Fibroblast of skin of back (primary cell): ENCODE measurements at places on chromosomes 2 and 18.

DNA sequence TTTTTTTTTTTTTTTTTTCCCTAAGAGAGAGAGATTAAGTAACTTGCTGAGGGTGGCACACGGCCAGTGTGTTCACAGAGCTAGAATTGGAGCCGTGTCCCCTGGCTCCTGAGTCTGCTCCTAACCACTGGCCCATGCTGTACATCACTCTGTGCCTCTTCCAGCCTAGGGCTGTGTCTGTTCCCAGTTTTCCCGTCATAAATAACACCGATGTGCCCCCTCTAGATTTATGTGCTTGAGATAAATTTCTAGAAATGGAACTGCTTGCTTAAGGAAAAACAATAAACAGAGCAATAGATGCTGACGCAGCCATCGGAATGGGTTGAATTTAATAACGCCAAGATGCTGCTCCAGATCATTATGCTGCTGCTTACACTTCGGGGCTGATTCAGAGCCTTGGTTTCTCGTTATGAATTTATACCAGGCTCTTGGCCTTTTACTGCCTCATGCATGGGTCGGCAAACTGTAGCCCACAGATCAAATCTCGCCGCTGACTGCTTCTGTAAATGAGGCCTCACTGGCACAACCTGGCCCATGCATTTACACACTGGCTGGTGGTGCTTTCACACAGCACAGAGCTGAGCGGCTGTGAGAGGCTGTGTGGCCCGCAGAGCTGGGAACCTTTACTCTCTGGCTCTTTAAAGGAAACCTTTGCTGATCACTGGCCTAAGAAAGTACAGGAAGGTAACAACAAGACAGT, 58.1 kb downstream of the NDUFA10 start:
- no peak for DNase-seq

- DNase-seq = peak; percentile 25
Observed at GRCh38 chr2:181072486-181073235, 92.3 kb downstream of the UBE2E3 start.

DNA sequence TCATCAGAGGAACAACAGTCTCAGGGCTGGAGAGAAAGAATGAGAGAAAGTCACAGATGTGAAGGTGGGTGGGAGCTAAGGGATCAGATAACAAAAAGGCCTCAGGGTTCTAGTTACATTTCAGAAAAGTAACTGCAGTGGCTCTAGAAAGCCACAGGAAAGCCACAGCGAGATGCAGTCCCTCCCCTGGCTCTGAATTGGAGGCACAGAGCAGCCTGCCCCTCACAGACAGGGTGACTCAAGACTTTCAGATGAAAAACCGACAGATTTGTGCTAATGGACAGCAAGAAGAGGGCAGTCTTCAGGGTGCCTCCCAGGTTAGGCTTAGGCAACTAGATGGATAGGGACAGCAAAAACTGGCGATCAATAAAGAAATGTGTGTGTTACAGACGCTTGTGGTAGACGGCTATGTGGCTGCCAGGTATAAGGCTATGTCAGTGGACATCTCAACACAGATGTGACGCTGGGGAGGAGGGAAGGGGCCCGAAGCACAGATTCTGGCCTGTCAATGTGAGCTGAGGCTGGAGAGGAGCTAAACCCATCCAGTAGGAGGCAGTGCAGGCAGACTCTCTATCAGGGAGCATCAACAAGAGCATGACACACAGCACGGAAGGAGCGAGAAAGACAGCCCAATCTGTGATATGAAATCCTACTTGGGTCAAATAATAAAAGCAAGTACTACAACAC, 26.2 kb downstream of the UNC50 start:
- peak; percentile 1 for DNase-seq

GRCh38 chr2:199405241-199405640, 52.5 kb downstream of the SATB2 start:
- DNase-seq = peak; percentile 13

GRCh38 chr18:57008001-57008686, 138.7 kb upstream of the BOD1L2 start:
- no peak for DNase-seq

DNA sequence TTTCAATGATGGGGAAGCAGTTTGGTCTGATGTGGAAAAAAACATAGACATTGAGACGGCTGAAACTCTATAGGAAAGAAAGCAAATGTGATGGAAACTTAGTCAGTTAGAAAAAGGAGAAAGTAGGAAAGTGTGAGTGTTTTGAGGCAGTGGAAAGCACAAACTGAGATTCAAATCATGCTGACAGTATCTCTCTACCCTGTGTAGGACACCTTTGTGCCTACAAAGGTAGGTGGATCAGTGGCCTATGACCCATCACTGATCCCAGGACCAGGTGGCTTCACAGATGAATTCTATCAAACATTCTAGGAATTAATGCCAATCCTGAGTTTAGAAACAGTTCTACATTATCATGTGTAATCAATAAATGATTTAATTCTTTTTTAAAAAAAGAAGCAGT, 57.1 kb downstream of the CD226 start:
- no peak for DNase-seq

GRCh38 chr2:40556739-40557138, 104.8 kb upstream of the SLC8A1 start:
- no peak for DNase-seq

DNA sequence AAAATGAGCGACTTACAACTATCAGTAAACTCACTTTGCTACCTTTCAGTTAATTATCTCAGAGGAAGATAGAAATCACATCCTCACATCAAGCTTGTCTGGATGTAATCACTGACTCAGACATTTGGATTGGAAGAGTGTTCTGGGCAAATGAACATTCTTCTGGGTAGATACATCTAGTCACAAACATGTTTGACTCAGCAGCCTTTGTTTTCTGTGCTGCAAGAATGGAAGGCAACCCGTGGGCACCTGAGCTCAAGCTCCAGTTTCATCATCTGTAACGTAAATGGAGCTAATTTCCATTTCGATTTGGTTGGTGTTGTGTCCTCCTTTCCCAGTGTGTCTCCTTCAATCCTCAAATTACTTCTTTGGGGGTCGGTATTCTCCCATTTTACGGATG, 58.5 kb downstream of the ACAA2 start:
- no peak for DNase-seq
